Activated naive CD8-positive, alpha-beta T cell treated with anti-CD3 and anti-CD28 coated beads for 36 hours (primary cell): ENCODE measurements at places on chromosomes 5 and 9. TPM values are rescaled to one million over a fixed set of nuclear protein-coding genes. Genes with fewer than 3 reads are reported as not detected.

Gene RANBP3L
- 0.14 TPM for total RNA-seq

Gene FCN2
- not detected for total RNA-seq

Gene TSPAN17
- 28.6 TPM for total RNA-seq

Gene TRIM7
- total RNA-seq = 0.62 TPM

Gene SHOC1
- not detected for total RNA-seq

Gene RNF14
- total RNA-seq = 44.9 TPM

Gene GFI1B
- total RNA-seq = not detected

Gene CER1
- total RNA-seq = not detected

Gene ITGA2
- total RNA-seq = 1.7 TPM

Gene FOXI1
- not detected for total RNA-seq

Gene ANKRD18A
- 3.9 TPM for total RNA-seq

Gene RNF183
- total RNA-seq = not detected

Gene PAX5
- 2.4 TPM for total RNA-seq

Gene TAF11L5
- total RNA-seq = not detected

Gene CRB2
- total RNA-seq = 0.10 TPM

Gene ARID3C
- not detected for total RNA-seq

Gene DBH
- not detected for total RNA-seq

Gene NDUFA8
- 55.2 TPM for total RNA-seq

Gene WNT8A
- total RNA-seq = not detected

Gene C9
- not detected for total RNA-seq

Gene VAV2
- 4.2 TPM for total RNA-seq

Gene NR2F1-AS1
- not detected for total RNA-seq

Gene ZDHHC11
- 4.5 TPM for total RNA-seq

Gene SLC36A2
- not detected for total RNA-seq

Gene RMRP
- 10,099 TPM for total RNA-seq

Gene DOCK2
- total RNA-seq = 149 TPM
